Fibroblast of skin of abdomen (primary cell): ENCODE measurements at places on chromosomes 2 and 18.

GRCh38 chr2:195898505-195899191, 170.0 kb downstream of the DNAH7 start:
- DNase-seq, result peak; percentile 100

GRCh38 chr2:173986805-173987204, 21.6 kb upstream of the SP3 start:
- no peak for DNase-seq

- no peak for DNase-seq
Measured at GRCh38 chr2:84939426-84940087, 31.4 kb upstream of the KCMF1 start.

GRCh38 chr2:192004188-192004963, 157.5 kb upstream of the CAVIN2 start:
- no peak for DNase-seq

DNA sequence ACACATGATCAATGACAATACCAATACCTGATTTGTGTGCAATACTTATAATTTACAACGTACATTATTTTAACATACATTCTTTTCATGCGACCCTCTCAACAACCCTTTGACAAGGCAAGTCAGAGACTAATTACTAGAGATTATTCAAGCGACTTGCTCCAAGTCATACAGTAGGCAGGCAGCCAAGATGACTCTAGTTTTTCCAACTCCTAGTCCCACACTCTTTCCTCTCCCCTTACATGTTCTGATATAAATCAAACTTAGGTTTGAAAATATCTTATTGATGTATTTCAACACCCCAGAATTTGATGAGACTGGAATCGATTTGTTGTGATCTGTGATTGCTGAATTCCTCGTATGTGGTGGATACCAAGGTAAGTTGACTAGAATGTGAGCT, 8.0 kb upstream of the CYP27C1 start:
- DNase-seq, result peak; percentile 42

GRCh38 chr2:75424936-75425619, 135.7 kb downstream of the EVA1A start:
- DNase-seq, result peak; percentile 15

DNA sequence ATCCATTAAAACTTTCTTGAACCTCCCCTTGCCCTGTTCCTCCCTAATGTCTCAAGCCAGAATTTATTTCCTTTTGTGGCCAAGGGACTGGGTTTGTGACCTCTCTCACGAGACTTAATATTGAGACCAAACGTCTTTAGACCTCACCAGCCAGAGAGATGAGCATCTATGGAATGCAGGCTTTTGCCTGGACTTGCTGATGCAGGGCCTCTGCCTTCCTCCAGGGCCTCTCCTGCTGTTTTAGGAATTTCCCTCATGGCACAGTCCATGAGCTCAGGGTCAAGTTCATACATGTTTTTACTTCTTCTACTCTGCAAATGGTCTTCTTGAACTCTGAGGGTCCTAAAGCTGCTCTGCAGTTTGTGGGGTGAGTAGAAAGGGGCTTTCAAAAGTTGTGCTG, 22.3 kb downstream of the IL1B start:
- peak; percentile 54 for DNase-seq

- DNase-seq, result no peak
Measured at GRCh38 chr2:76464310-76464709, 753.6 kb upstream of the GCFC2 start.

DNA sequence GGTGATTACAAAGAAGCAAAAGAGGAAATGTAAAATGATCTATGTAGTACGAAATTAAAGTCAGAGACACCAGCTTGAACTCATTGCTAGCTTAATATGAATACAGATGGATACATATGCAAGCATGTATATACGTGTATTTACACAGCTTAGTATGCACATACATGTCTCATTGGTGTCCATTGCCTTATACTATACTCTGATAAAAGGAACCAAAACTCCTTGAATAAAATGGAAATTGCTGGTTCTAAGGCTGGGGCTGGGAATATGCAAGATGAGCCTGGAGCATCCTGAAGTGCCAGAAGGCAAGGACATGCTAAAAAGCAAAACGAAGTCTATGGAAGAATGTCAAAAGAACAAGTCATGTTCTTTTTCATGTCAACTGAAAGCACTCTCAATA, 1424.4 kb upstream of the SLC39A10 start:
- no peak for DNase-seq

DNA sequence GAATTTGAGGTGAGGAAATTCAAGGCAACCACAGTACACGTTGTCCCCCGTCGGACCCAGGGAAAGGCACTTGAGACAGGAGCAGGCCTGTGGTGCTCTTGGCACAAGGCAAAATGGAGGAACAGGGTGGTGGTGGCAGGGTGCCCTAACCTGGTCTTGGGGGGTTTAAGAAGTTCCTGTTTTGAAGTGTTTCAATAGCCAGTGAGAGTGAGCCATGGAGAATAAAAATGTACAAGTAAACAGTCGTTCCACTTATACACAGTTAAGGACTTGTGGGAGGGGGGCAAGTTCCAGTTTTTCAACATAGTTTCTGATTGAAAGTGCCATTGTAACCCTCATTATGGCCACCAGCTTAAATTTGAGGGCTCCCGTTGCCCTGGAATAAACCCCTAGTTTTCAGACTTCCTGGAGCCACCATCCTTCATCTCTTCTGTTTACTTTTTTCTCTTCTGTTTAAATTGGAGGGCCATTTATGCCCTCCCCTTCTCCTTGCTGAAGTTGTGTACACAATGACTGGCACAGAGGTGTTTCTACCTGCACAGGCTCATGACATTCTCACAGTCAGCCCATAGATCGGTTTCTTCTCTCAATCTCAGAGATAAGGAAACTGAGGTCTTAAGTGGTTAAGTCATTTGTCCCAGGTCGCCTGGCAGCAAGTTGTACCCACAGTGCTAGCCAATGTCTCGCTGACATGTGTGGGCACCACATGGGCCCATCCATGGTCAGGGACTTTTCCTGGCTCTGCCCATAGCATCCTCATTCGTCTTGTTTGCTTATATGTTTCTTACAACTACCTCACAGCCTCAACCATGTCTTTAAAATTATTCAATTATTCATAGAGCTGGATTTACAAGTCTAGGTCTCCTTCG, 66.0 kb upstream of the ST3GAL5 start:
- no peak for DNase-seq

GRCh38 chr2:21610304-21610703, 486.5 kb downstream of the TDRD15 start:
- DNase-seq, result no peak

DNA sequence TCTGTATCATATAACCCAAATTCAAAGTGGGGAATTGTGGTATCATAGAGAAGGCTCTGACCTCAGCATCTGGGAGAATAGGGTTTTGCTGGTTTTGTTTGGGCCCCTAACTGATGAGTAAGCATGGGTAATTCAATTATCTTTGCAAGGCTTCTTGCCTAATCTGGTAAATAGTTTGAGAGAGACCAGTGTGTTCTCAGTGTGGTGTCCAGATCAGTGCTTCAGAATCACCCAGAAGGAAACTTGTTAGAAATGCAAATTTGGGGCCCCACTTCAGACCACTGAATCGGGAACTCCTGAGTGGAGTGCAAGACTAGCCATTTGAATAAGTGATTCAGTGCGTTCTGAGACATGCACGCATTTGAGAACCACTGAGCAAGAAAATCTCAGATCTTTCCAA, 282.7 kb downstream of the EPHA4 start:
- DNase-seq, result peak; percentile 68

GRCh38 chr2:231337807-231338759, 57.4 kb upstream of the B3GNT7 start:
- no peak for DNase-seq

- peak; percentile 99 for DNase-seq
Measured at GRCh38 chr2:12456293-12457106, 260.2 kb upstream of the TRIB2 start.

DNA sequence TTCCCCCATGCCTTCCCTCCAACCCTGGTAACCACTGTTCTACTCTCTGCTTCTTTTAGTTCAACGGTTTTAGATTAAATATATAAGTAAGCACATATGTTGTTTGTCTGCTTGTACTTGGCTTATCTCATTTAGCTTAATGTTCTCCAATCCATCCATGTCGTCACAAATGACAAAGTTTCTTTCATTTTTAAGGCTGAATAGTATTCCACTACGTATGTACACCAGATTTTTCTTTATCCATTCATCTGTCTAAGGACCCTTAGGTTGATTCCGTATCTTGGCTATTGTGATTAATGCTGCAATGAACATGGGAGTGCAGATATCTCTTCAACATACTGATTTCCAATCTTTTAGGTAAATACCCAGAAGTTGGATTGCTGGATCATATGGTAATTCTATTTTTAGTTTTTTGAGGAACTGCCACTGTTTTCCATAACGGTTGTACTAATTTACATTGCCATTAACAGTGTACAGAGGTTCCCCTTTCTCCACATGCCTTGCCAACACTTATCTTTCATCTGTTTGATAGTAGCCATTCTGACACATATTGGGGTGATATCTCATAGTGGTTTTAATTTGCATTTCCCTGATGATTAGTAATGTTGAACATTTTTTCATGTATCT, 8.1 kb downstream of the ASB3 start:
- no peak for DNase-seq

DNA sequence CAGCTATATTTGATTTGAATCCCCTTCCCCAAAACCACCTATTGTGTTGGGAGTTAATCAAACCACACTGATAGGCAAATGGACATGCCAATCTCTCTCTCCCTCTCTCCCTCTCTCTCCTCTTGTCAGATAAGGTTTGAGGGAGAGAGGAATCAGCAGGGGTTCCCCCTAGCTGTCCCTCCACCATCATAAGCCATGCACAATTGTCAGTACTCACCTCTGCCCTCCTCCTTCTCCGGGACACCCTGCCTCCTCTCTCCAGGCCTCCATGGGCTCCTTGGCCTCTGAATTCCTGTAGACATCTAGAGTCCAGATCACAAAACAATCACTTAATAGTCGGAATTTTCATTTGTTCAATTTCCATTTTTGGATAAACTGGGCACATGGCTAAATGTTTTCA, 243.7 kb upstream of the RAB12 start:
- DNase-seq, result no peak

DNA sequence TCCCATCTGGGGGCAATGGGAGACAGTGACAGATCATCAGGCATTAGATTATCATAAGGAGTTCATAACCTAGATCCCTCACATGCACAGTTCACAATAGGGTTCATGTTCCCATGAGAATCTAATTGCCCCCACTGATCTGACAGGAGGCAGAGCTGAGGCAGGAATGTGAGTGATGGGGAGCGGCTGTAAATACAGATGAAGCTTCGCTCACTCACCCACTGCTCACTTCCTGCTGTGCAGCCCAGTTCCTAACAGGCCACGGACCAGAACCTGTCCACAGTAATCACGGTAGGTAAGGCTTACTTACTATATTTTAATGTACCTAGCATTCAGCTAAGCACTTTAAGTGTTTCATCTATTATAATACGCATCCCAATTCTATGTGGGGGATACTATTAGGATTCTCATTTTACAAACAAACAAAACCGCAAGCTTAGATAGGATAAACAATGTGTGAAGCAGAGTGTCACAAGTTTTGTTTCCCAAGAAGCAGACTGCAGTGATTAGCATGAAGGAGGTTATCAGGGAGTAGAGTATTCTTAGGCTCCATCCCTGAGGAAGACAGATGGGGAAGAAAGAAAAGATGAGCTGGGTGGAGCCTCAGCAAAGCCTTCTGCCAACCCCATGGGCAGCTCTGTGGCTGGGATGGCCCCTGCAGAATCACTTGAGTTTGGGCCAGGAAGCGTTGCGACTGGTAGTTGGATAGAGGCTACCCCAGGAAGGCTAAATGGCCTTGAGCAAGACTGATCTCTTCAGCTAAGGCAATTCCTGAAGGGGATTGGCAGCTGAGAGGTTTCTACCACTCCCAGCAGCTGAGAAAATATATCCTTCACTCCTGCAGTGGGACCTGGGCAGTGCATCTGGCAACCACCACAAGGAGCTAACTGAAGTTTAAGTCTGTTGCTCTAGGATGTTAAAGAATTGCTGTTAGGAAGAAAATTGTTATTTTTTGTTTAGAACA, 133.1 kb downstream of the MREG start:
- DNase-seq, result no peak

GRCh38 chr18:35808796-35809195, 163.7 kb upstream of the RMP24 start:
- DNase-seq, result no peak

DNA sequence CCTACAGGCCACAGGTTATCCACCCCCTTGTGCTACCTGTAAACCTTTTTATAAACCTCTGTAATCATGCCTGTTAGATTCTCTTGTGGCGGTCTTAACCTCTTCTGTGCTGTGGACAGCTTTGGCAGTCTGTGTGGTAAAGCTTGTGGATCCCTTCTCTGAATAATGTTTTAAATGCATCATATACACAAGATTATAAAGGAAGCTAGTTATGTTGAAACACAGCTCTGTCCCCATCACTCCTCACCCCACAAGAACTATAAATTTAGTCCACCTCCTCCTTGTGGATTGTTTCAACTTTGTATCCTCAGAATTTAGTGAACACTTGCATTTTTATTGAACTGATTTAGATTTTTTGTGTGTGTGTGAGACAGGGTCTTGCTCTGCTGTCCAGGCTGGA, 107.7 kb downstream of the ICA1L start:
- DNase-seq, result no peak

- DNase-seq, result no peak
Measured at GRCh38 chr2:68768461-68768860, 33.9 kb downstream of the ARHGAP25 start.

- DNase-seq, result no peak
Measured at GRCh38 chr2:70047451-70047850, 39.8 kb upstream of the PCBP1 start.

- DNase-seq, result no peak
Measured at GRCh38 chr18:78732273-78733210, 247.1 kb upstream of the SALL3 start.

- DNase-seq, result no peak
Measured at GRCh38 chr2:179253226-179253625, 11.4 kb downstream of the SESTD1 start.

- peak; percentile 78 for DNase-seq
Measured at GRCh38 chr18:25457601-25458000, 105.6 kb upstream of the ZNF521 start.

DNA sequence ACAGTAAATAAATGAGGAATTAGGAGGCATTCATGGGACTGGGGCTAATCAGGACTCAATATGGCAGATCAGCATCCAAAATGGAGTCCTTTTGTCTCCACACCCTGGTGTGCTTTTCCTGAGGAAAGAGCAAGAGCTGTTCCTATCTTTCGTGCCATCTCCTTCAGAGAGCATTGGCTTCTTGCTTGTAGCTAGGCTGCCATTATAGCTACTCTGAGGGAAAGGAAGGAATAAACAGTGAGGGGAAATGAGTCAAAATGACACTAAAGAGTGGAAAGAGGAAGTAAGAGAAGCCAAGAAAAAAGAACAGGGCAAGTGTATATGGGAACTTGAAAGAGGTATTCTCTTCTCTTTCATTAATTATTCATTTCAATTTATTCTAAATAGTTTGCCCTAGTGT, 8.4 kb upstream of the NMI start:
- DNase-seq, result no peak

DNA sequence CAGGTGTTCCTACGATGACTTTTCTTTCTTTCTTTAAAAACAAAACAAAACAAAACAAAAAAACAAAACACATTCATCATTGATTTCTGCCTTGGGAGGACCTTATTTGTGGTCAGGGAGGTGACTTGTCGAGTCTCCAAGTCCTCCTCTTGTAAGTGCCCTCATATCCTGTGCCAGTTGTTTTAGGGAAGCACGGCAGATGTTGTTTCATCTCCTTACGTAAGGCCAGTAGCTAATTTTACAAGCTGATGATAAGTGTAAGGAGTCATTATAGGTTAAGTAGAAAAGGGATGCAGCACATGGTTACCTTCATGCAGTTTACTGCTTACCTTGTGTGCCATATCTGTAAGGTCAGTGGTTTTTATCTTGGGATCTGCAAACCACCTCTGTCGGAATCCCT, 52.2 kb downstream of the MRPS9 start:
- DNase-seq, result no peak

GRCh38 chr2:146870691-146871090, 974.1 kb upstream of the ACVR2A start:
- no peak for DNase-seq
